Stimulated activated CD8-positive, alpha-beta memory T cell treated with anti-CD3 and anti-CD28 coated beads, Interleukin-15, amount 100 ng/mL, for 24 hours (primary cell): ENCODE measurements at places on chromosomes 2 and 18.

DNA sequence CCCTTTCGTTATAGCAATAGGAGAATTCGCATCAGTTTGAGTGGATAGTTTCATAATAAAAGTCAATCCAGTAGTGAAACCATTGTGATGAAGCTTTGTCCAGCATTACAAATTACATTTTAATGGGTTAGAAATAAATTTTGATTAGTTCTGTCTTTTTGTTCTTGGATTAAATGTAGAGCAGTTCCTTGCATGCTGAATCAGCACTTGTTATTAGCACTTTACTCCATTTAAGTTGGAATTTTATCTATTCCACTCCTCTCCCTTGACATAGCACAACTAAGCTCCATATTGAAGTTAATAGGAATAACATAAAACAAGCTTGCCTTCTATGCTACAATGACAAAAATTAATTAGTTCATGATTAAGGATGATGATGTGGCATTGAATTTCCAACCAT, 624.1 kb downstream of the CCDC85A start:
- no peak for DNase-seq

DNA sequence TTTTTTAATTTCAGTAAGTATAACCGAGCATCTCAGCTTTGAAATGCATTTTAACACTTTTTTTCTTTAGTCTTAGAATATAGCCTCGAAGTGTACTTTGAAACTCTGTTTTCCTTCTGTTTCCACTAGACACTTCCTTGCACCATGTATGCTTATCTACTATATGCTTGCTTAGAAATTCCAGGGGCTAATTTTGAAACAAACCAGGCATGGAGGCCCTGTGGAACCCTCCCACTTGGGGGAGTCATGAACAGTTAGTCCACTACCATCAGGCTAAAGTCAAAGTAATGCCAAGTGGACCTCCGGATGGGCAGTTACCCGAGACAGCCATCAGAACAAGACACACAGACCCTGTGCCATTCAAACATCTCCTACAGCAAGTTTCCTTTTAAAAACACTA, 120.3 kb downstream of the LCLAT1 start:
- no peak for DNase-seq

GRCh38 chr18:32812342-32812741, 39.5 kb upstream of the KLHL14 start:
- DNase-seq = no peak

GRCh38 chr18:26483633-26484032, 64.7 kb downstream of the KCTD1 start:
- DNase-seq = no peak

DNA sequence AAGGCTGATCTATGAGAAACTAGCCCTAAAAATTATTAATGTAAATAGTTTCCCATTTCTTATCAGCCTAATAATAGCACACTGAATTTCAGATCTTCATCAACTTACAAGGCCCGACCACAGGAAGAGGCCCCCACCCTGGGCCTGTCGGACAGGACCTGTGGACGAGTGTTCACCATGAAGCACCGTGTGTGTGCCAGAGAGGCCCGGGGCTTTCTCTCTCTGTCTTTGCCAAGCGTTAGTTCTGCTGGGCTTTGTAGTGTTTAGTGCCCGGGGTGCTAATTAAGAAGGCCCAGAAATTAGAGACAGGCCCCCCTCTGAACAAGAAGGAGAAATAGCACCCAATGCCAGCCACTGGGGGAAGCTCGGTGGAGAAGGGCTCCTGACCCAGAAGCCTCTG, 265.7 kb downstream of the TWIST2 start:
- no peak for DNase-seq

DNA sequence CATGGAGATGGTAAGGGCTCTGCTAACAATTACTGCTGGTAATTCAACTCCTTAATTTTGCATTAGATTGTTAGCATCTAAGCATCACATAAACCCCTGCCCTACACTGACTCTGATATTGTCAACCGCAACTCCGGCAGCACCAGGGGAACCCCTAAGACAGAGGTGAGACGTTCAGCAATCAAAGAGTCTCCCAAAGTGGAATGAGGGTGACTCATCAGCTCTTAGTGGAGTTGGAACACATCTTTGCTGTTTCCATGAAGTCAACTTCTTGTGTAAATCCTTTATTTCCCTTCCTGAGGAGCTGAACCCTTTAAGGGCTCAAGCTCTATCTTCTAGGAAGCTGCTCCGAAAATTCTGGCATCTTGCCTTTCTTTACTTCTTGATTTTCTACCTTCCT, 52.1 kb downstream of the ABCG8 start:
- no peak for DNase-seq

GRCh38 chr2:209610631-209611030, 161.0 kb upstream of the UNC80 start:
- DNase-seq = no peak

DNA sequence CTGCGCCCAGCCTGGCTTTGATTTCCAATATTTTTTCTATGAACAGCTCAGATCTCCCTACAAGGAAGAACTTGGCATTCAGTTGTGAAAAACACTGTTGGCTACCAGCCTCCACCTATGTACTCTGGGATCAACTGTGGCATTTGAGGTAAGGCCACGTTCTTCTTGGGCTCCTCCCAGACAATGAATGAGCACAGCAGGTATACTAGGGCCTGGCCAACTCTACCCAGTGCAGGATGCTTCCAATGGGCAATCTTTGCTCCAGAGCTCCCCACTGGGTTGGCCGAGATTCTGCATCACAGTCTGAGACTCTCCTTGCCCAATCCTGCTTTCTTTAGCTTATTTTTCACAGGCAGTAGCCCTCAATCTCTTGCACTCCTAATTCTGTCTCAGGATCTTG, 75.9 kb downstream of the TMEM131 start:
- no peak for DNase-seq

GRCh38 chr2:149860276-149860921, 272.8 kb upstream of the MMADHC start:
- no peak for DNase-seq

GRCh38 chr2:167335541-167335992, 447.3 kb downstream of the XIRP2 start:
- no peak for DNase-seq

GRCh38 chr2:177543007-177543760, 150.6 kb downstream of the AGPS start:
- DNase-seq = no peak

DNA sequence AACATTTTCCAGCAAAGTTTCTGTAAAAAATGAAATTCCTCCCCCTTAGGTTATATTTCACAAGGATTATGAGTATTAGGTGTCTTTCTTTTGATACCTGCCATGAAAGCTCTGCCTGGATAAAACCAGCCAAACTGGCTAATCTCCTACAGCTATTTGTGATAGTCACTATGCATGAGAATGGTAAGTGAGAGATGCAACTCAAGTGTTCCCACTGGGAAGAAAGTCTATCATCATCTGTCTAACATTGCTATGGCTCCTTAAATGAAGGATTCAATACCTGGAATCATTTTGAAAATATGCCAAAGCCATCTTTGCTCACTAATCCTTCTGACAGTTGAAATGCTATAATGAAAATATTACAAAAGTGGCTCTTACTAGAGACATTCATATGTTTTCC, 339.9 kb upstream of the LRRTM4 start:
- DNase-seq = no peak
